ENCODE measurements at places on chromosomes 1 and 21.

DNA sequence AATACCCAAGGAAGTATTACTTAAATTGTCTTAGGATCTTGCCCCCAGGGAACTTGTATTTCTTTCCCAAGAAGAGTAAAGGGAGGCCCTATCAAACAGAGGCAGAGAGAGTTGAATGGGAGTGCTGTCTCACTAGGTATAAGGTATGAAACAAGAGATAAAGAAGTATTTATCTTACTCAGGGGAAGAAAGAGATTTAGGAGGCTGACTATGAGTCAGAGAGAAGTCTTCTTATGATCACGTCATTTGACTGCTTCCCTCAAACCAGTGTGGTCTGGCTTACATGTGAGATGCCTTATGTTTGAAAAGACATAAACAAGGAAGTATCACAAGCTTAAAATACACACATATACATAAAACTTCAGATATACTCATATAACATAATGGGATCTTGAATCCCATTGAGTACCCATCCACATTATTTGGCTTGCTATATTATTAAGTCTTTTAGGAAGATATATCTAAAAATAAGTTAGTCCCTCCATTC is 29.6 kb downstream of the DUSP10 start:
- DNase-seq, result peak; percentile 93

DNA sequence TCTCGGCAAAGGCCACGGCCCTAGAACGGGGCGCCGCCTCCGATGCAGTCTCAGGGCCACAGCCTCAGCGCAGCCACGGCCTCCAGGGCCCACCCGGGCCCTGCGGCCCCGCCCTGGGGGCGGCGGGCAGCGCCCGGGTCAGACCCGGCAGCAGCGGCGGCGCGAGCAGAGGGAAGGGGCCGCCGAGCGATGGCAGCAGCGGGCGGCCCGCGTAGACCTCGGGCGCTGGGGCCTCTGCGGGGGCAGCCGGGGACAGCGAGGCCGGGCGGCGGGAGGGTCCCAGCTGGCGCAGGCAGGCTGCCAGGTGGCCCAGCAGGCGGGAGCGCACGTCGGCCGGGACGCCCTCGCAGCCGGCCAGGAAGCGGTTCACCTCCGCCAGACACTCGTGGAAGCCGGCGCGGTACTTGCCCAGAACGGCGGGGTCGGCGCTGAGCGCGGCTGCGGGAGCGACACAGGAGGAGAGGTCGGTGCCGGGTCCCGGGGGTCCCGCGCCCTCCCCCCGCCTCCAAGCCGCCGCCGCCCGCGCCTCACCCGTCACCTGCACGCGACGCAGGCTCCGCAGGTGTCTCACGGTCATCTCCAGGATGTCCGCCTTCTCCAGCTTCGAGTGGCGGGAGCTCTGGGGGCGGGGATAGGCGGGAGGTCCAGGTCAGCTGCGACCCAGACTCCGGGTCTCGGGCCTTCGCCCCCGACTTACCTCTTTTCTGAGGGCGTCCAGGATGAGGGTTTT is 737 bp downstream of the HES4 start:
- no peak for DNase-seq

- DNase-seq, result no peak
Measured at GRCh38 chr1:19222979-19223824, 13.1 kb upstream of the UBR4 start.

GRCh38 chr21:29433366-29434059 is 134.8 kb downstream of the BACH1 start:
- no peak for DNase-seq

- DNase-seq, result no peak
Measured at GRCh38 chr1:227785094-227785804, 30.2 kb upstream of the PRSS38 start.

GRCh38 chr1:16971341-16972188 is 8.9 kb downstream of the MFAP2 start:
- peak; percentile 43 for DNase-seq

GRCh38 chr1:196400478-196401451 is 207.5 kb downstream of the KCNT2 start:
- DNase-seq, result peak; percentile 55

DNA sequence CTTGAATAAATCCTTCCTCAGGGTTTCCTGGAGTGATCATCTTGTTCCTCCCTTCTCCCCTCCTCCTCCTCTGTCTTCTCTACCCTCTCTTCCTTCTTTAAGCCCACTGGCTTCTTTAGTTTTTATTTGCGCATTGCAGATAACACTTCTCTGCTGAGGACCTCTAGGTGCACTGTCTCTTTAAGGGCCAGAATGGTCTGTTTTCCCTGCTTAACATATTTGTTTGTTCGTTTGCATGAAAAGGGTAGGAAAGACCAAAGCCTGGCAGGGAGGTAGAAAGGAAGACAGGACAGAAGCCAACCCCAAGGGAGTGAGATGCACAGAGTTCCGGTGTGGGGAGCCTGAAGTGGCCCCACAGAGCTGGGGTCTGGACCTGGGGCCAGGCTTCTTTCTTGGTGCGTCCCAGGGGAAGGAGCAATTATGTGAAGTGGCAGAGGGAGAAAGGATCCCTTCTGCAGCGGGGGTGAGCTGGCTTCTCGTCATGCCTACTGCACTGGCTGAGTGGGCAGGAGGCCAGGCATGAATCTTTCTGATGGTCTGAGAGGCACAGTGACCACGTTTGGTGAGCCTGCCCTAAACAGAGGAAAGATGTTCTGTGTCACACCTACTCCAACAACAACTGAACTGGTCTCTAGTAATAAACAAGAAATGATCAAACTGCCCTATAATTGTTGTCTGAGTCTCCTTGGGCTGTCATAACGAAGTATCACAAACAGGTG is 232.7 kb downstream of the KCNJ6 start:
- DNase-seq, result no peak

DNA sequence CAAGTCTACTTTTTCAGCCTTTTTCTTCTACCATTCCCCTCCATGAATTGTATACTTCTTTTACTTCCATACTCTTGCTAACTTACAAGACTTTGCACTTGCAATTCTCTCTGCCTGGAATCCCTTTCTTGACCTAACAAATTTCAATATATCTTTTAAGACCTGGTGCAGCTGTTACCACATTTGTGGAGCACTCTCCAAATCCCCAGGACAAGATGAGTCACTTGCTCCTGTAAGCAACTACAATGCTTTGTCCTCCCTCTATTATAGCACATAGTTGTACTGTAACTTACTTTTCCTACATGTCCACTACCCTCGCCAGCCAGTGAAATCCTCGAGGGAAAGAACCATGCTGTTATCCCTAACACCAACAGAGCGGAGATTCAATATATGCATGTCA is 43.1 kb downstream of the WARS2 start:
- DNase-seq, result no peak

GRCh38 chr21:16640297-16641027 is 872.4 kb upstream of the CXADR start:
- no peak for DNase-seq

DNA sequence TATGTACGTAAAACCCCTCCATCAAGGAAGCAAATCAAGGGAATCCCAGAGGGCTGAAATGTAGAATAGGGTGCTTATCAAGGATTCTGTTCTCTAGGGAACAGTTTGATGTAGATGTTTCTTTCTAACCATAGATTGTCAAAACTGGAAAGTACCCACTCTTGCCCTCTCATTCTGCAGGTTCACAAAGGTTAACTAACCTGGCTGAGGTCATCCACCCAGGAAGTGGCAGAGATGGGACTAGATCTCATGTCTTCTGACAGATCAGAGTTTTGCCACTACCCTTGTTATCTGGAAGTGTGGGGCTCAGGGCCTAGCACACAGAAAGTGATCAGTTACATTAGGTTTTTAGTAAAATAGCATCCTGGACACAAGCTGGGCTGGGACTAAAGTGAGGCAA is 47.4 kb downstream of the GFI1 start:
- DNase-seq, result no peak

GRCh38 chr1:84936116-84936810 is 43.3 kb upstream of the LPAR3 start:
- peak; percentile 56 for DNase-seq

Data from foreskin melanocyte (primary cell).